ENCODE measurements at places on chromosomes 7 and 10.

DNA sequence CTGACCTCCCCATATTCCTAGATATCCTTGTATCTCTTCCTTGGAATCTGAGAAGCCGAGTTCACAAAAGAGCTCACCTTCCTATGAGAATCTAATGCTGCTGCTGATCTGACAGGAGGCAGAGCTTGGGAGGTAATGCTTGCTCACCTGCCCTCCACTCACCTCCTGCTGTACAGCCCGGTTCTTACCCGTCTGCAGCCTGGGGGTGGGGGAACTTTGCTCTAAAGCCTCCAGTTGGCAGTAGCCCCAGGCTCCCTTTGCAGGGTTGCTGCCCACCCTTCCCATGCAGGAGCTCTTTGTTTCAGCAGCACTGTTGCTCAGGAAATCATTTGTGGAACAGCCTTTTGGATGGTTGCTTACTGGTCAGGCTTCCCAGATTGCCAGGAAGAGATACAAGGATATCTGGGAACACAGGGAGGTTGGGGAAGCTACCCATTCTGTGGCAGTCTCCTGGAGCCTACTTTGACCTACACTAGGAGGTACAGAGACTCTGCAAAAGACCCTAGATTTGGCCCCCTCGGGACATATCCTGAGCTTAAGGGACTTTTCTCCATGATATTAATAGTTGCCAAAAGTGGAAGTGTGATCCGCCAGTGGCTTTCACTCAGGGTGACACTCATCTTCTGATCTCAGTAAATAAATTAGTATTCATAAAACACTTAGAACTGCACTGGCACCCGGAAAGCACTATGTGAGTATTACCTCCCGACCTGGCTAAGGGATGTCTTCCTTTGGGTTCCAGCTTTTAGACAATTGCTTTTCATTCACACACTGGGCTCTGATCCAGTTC lies 363.7 kb upstream of the PODXL start:
- no peak for DNase-seq

GRCh38 chr7:43295429-43295828 lies 183.0 kb downstream of the HECW1 start:
- DNase-seq = no peak

- DNase-seq = peak; percentile 13
Measured at GRCh38 chr10:124125305-124126116, 32.1 kb upstream of the CHST15 start.

DNA sequence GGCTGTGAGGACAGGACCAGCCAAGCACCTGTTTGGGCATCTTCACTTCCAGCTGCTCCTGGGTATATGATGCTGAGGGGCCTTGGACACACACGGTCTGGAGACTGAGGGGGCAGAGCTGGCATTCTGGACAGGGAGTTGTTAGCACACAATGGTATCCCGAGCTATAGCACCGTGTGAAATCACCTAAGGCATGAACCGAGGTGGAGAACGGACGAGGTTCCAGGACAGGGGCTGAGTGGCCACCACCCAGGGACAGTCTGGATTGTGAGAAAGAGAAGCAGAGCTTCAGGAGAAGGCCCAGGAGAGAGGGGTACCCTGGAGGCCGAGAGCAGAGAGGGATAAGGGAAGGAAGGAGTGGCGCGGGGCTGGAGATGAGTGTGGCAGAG lies 571.8 kb downstream of the TCERG1L start:
- DNase-seq = no peak

DNA sequence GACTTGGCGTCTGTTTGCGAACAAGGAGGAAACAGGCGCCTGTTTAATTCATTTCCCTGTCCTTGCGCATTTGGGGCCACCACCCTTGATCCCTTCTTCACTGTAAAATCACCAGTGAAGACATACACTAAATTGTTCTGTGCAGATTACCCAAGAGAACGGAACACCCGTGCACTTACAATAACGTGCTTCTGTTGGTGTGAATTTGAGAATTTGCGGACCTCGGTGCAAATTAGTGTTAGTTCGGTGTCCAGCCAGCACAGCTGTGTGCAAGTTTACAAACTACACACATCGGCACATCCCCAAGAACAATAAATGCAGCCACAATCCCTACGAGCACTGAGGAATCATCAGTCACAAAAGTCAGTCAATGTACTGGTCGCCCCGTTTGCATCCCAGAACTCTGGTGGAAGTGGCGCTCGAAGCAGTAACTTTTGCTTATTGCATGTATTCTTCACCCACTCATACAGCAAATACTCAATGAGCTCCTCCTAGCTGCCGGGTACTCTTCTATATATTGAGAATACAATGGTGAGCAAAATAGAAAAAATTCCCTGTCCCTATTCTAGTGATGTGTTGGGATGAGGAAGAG lies 786 bp upstream of the CNOT4 start:
- peak; percentile 23 for DNase-seq

DNA sequence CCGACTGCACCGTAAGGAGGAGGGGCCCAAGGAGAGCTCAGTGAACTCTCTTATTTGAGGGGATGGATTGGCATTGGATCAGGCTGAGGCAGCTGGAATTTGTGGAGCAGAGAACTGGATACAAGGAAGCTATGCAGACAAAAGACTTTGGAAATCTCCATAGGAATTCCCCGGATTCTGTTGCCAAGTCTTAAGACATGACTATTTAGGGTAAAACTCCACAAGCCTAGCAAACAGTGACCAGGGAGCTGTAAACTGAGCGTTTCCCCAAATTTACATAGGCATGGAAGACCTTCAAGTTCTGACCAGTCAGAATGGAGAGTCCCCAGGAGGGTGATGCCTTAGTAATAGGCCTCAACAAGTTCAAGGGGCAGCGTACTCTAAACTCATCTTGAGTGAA lies 82.5 kb upstream of the PCBD1 start:
- DNase-seq = peak; percentile 32

GRCh38 chr10:70331486-70332268 lies 47.9 kb upstream of the NPFFR1 start:
- DNase-seq = peak; percentile 94

DNA sequence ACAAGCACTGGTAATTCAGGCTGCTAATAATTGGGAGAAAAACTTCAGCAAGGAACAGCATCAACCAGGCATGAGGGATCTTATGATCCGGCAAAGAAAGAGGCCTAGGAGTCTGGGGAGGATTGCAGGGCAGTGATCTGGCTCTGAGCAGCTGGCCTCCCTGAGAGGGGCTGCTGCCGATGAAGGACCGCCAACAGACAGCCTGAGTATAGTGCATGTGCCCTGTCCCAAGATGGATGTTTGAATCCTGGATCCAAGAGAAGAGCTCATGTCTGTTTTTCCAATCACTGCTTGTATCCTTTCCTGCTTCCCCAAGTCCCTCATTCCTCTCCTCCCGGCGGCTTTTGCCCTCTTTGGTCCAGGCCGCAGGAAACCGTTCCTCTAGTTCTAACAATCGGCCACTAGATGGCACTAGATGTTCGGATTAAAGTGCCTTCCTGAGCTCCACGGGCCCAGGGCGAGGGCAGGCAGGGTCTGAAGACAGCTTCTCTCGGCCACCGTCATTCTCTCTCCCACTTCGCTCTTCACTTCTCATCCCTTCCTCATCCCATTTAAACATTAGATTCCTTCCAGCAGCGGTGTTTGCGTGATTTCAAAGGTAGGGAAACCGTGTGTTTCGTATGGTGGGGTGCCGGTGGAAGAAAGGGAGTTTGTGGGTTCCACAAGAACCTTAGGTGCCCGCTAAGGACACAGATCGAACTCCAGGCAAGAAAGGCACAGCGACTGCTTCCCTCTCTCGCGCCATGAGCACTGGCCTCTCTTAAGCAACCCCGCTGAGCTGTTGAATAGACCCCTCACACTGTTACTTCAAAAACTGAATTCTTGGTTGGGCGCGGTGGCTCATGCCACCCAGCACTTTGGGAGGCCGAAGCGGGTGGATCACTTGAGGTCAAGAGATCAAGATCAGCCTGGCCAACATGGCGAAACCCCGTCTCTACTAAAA lies 82.4 kb downstream of the ADCYAP1R1 start:
- DNase-seq = peak; percentile 67

GRCh38 chr7:140657891-140658290 lies 14.9 kb upstream of the ADCK2 start:
- DNase-seq = no peak

- DNase-seq = no peak
Measured at GRCh38 chr10:128324058-128324827, 198.0 kb upstream of the MKI67 start.

DNA sequence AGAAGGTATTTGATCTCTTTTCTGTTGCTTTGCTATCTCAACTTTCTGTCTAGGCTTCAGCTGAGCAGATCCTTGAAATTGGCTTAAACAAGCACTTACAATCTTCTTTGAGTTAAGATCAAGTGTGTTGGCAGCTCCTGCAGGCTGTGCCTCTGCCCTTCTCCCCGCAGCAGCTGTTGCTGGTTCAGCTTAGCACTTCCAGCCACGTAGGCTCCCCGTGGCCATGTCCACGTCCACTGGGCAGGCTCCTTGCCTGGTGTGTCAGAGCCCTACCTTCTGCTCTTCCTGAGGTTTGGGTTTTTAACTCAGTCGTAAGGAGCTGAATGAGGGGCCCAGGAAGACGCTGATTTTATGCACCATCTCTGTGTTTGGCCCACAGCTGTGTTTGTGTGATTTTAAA lies 47.2 kb downstream of the CAMK1D start:
- DNase-seq = no peak

GRCh38 chr10:126372396-126372795 lies 15.9 kb downstream of the ADAM12 start:
- no peak for DNase-seq

GRCh38 chr7:42263971-42264370 lies 27.0 kb upstream of the GLI3 start:
- no peak for DNase-seq

DNA sequence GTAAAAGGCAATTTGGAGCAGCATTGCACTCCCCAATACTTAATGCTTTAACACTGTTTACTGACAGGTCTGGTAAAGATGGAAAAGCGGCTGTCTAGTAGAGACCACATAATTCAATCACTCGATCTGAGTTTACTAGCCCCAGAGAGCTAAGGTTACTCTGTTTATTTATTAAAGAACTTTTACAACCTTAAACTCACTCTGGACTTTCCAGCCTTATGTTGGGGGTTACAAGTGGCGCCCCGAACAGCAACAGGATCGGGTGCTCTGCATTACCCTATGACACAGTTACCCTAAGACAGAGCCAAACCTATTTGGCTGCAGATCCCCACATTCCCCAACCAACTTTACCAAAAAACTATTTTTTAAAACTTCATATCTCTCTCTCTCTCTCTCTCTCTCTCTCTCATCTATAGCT lies 43.9 kb downstream of the MRPS24 start:
- no peak for DNase-seq

DNA sequence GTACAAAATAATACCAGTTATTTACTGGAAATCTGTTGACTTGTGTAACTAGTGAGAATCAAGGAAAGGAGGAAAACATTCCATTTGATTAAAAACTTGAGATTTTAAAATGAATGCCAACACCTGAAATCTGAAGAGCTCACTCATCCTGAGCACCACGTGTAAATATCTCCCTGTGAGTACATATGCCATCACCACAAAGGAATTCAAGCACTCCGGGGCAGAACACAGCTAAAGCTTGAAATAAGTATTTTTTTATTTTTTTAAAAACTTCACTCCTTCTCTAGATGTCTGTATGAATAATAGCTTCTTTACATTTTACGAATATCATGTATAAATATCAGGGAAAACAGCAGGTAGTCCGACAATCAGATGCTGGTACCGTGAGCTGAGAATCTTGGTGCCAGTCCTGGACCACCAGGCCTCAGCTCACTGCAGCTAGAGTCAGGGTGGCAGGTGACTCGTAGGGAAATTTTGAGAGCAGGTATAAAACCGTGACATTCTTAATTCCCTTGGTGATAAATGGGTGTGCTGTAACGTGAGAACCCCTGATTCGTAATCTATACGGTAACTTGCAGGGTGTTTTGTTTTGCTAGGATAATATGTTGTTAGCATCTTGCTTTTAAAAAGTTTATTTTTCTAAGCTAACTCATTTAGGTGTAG lies 12.7 kb downstream of the LMTK2 start:
- peak; percentile 74 for DNase-seq

- peak; percentile 77 for DNase-seq
Measured at GRCh38 chr7:28686418-28686800, 271.7 kb downstream of the TRIL start.

DNA sequence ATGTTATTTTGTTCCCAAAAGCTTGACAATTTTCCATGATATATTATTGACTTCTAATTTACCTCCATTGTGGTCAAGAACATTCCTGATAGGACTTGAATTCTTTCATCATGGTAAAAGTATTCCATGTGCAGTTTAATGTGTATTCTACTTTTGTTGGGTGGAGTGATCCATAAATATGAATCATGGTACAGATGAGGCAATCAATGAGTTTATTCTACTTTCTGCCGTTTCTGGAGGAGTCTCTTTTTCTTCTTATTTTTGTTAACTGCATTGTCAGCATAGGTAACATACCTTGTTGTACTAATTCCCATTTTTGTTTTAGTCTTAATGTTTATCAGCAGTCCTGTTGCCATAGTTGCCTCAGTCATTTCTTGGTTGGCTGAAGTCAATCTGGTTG lies 69.6 kb downstream of the SHOC2 start:
- peak; percentile 56 for DNase-seq

- DNase-seq = no peak
Measured at GRCh38 chr10:84525120-84525806, 196.9 kb downstream of the CCSER2 start.

DNA sequence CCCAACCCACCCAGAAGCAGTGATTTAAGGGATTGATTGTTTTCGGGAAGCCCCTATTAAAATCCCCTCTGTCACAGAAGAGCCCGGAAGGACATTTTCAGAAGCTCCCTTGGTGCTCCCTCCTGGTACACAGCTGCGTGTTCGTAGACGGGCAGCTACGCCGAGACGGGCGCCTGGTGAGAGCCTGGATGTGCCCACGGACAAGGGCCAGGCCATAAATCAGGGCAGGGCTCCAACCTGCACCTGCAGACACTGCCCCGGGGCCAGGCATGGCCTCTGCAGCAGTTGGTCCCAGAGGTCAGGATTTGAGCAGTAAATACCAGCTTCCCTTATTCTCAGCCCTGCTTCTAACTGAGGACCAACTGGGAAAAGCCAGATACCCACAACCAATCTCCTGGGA lies 106.8 kb downstream of the PAXIP1 start:
- DNase-seq = no peak

DNA sequence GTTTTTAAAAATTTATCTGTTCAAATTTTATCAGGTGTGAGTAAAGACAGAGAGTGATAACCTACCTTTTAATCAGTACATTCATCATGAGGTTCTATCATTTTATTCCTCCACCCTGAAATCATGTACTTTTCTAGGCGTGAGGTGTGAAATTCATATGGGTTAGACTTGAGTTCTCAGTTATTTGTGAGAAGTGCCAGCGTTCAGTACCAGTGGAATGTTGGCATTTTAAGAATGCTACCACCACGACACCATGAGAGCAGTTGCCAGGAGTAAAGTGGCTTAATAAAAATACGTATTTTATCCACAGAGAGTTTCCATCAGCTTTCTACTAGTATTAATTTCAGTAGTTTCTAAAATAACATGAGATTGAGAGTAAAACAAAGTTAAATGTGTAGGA lies 104.1 kb upstream of the FERD3L start:
- DNase-seq = peak; percentile 29

GRCh38 chr10:71494476-71494875 lies 97.8 kb downstream of the CDH23 start:
- DNase-seq = no peak

DNA sequence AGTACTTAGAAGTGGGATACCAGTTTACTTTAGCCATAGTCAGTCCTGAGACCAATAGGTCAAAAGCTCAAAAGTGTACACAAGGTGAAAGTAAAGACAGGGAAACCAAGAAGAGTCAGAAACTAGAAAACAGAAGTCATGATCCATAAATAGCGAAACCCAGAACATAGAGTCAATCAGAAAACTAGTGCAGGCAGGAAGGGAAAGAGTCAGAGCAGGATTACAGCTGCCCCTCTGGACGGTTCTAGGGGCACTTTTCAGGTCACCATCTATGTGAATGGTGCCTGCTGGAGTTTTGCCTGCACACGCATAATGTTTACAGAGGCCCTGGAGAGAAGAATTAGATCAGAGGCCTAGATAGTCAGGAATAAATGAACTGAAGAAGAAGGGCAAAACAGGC lies 22.4 kb upstream of the DMTF1 start:
- no peak for DNase-seq
